NCI-H510A (cell line): ENCODE measurements at places on chromosomes 6 and 20.

- DNase-seq, result no peak
These were observed 4.4 kb downstream of the CPNE1 start for GRCh38 chr20:35660122-35660937.

- DNase-seq, result no peak
These were observed 27.8 kb upstream of the PREP start for GRCh38 chr6:105430685-105431084.

- no peak for DNase-seq
These were observed 7.5 kb downstream of the C6orf52 start for GRCh38 chr6:10686901-10687300.

GRCh38 chr6:11357285-11357684 is 124.8 kb upstream of the NEDD9 start:
- no peak for DNase-seq

DNA sequence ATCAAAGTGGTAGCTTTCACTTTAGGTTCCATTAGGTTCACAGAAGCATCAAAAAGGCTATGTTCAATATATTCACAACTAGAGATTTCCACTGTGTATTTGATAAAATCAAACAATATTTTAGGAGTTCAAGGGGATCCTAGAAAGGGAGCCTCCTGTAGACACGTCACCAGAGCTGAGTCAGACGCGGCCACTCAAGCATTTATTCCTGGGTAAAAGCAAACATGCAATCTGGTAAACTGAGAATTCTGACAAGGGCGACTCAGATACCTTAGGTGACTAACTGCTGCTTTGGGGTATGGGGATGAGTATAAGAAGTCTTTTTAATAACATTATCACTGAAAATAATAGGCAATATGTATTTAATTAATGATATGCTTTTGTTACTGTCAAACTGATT is 118.7 kb upstream of the HMGN3 start:
- DNase-seq, result no peak

DNA sequence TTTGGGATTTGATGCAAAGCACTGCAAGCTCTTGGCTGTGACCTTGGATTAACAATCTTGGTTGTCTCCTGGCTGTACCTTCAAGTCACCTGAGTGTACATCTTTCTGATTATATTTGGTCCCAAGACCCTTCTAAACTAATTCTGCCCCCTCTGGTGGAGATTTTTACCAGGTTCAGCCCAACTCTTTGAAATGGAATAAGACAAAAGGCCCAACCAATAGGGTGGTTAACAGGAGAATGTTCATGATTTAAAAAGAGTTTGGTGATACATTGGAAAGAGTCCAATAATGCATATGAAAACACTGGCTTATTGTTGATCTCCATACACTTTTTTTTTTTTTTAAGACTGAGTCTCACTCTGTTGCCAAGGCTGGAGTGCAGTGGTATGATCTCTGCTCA is 77.5 kb upstream of the CD83 start:
- DNase-seq, result no peak

- DNase-seq, result no peak
These were observed 9.6 kb upstream of the SF3B5 start for GRCh38 chr6:144104898-144105487.

GRCh38 chr20:35541118-35541782 is 628 bp upstream of the ERGIC3 start:
- DNase-seq, result no peak

DNA sequence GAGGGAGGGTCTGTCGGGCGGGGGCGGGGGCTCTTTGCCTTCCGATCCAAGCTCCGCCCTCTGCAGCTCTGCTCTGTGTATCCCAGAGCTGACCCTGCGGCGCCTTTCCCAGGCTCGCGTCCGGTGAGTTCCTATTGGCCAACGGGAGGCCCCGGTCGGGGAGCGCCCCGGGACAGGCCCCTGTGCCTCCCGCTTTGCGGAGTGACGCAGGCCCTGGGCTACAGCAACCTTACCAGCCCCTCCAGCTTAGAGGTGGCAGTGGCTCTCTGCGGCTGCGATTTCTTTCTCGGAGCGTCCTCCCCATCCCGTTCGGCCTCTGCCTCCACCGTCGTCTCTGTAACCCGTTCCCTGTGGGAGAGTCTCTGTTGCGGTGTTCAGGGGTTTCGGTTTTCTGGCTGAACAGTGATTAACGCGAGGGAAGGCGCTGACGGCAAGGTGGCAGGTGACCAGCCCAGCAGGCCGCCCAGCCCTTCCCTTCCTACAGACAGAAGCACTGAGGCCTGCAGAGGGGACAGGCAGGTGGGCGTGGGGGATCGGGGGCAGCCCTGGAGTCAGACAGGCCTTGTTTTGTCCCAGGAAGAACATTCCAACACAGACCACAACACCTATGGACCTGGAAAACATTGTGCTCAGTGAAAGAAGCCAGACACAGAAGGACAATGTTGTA is 18.1 kb upstream of the CEBPB start:
- peak; percentile 70 for DNase-seq

DNA sequence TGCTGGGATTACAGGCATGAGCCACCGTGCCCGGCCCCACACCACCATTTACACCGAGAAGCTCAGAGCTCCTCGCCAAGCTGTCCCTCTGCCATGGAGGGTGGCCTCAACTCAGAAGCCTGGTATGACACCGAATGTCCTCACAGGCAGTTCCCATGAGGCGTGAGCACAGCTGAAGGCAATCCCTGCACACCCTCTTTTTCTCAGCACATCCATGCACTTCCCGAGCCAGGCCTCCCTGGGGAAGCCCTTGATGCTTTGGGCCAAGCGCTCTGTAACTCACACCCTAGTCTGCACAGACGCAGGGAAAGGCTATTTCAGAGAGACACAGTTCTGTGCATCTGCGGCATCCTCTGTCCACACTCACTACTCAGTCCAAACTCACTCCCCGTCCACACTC is 18.4 kb downstream of the THBS2 start:
- DNase-seq, result no peak

GRCh38 chr6:166559211-166559610 is 27.3 kb downstream of the RAMACL start:
- no peak for DNase-seq

- DNase-seq, result no peak
These were observed 206.1 kb downstream of the TTLL2 start for GRCh38 chr6:167530951-167531350.

DNA sequence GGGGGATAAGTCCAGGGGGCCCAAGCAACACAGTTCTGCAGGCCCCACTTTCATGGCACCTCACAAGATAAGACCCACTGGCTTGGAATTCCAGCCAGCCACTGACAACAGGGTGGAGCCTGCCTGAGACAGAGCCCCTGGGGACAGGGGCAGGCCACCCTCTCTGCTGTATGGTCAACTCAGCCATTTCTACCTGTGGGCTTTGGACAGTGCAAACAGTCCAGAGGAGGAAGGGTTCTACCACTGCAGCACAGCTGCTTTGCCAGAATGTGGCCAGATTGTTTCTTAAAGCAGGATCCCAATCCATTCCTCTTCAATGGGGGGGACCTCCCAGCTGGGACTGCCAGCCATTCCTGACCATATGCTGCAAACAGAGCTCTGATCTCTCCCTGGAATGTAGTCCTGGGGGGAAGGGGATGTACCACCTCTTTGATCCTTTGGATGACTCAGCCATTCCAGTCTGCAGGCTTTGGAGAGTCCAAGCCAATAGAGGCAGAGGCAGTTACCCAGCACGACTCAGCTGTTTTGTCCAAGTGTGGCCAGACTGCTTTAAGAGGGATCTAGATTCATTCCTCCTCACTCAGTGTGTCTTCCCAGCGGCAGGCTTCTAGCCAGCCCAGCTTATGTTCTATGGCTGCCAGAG is 842.2 kb downstream of the EPHA7 start:
- DNase-seq, result no peak

GRCh38 chr20:51789434-51789833 is 12.9 kb downstream of the SALL4 start:
- DNase-seq, result no peak

DNA sequence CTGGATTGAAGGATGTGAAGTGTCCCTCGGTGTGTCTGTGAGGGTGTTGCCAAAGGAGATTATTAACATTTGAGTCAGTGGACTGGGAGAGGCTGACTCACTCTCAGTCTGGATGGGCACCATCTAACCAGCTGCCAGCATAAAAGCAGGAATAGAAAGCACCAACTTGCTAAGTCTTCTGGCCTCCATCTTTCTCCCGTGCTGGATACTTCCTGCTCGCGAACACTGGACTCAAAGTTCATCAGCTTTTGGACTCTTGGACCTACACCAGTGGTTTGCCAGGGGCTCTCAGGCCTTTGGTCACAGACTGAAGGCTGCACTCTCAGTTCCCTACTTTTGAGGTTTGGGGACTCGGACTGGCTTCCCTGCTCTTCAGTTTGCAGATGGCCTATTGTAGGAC is 220.3 kb upstream of the LRFN2 start:
- DNase-seq, result no peak

- DNase-seq, result no peak
These were observed 37.0 kb downstream of the SYTL3 start for GRCh38 chr6:158686791-158687381.

DNA sequence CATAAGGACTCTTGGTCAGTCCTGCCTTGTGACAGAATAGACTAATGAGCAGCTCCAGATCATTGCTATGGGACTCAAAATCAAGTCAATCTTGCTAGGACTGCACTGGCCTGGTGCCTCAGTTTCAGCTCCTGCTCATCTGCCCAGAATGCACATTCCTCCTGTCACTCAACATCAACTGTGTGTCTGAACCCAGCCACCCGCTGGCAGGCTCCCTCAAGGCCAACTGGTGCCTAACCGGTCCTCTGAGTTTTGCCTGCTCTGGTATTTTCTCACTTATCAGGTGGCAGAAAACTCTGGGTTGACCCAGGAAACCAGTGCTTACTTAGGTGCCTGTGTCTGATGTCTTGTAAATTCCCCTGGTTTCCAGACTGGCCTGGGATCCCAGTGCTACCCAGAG is 297.7 kb downstream of the DHX35 start:
- DNase-seq, result no peak

DNA sequence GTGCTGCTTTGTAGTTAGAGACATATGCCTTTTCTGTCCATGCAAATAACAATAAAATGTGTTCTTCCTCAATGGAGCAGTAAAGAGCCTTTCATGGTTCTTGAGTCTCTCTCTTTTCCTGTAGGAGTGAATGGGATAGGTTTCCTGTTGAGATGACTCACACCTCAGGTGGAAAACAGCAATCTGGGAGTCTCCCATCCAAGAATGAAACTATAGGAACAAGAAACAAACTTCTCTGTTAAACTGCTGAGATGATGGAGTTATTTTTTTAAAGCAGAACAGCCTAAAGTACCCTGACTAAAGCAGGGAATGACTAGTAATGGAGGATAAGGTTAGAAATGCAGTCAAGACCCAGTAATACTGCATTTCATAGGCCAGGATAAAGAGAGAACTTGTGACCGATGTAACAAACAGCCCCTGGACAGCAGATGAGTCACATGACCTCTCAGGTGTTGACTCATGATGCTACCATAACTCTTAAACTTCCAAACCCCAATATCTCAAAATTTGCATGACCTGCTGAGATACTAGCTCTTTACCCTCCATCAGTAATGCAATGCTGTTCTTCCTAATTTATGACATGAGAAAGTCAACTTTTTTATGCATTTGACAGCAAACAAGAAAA is 548.9 kb downstream of the CBLN4 start:
- DNase-seq, result no peak

DNA sequence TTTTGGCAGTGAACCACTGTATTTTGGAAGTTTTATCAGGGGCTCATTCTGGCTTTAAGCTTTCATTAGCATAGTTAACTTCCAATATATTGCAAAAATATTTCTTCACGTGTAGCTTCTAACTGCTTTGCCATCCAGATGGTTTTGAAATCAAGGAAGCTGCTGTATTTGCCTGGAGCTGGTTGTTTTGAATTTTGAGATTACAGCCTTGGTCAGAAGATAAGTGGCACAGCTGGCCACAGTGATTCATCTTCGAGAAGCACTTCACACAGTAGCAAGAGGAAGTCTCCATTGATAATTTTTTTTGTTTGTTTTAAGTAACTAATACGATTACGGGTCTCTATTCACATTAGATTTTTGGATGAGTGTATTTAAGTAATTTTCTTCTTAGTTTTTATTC is 3.8 kb downstream of the APCDD1L start:
- DNase-seq, result no peak

- no peak for DNase-seq
These were observed 9.6 kb downstream of the BTNL2 start for GRCh38 chr6:32397252-32397920.
